ENCODE measurements at places on chromosomes 16 and 17. TPM values are rescaled to one million over a fixed set of nuclear protein-coding genes. Genes with fewer than 3 reads are reported as not detected.

SSTR5 gene
- not detected for total RNA-seq

KCNJ18 gene
- total RNA-seq, result not detected

ITGAD gene
- total RNA-seq, result not detected

SREBF1 gene
- total RNA-seq, result 17.5 TPM

SLC5A11 gene
- not detected for total RNA-seq

CUEDC1 gene
- total RNA-seq, result 6.5 TPM

CASKIN2 gene
- 6.1 TPM for total RNA-seq

IRX3 gene
- total RNA-seq, result under 0.01 TPM

TEX19 gene
- total RNA-seq, result not detected

DNAI2 gene
- total RNA-seq, result not detected

SOST gene
- not detected for total RNA-seq

NMT1 gene
- 29.3 TPM for total RNA-seq

ZNF500 gene
- total RNA-seq, result 7.7 TPM

PSMC3IP gene
- 4.5 TPM for total RNA-seq

Data from frontal cortex (tissue), 4 donors.